ENCODE measurements at places on chromosomes 12 and 14.

- no peak for DNase-seq
Measured at GRCh38 chr12:109840305-109841074, 7.3 kb upstream of the TRPV4 start.

DNA sequence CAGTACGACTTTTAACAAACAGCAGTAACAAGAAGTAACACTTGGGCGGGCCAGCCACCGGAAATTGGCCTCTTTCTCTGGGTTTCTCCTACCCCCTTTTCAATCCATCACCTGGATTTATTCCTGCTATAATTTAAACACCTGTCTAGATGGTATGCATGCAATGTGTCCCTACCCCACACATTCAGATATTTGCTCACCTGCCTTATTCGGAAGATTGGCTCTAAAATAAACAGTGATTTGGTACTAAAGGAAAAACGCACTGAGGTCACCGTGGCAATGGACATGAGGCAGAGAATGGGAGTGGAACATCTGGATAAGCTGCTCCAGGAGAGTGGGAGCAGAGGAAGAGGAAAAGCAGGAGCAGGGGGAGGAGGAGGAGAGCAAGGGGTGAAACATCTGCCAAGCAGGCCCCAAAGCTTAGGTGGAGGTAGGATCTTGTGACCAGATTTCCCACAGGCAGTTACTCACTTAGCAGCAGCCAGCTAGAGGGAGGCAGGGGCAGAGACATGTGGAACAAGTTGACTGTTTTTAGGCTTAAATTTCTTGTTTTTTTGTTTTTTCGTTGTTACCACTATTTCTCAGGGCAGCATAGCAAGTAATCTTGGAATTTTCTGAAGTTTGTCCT is 150.9 kb downstream of the TTLL5 start:
- no peak for DNase-seq

- DNase-seq = no peak
Measured at GRCh38 chr12:120649442-120650232, 9.2 kb downstream of the CABP1 start.

DNA sequence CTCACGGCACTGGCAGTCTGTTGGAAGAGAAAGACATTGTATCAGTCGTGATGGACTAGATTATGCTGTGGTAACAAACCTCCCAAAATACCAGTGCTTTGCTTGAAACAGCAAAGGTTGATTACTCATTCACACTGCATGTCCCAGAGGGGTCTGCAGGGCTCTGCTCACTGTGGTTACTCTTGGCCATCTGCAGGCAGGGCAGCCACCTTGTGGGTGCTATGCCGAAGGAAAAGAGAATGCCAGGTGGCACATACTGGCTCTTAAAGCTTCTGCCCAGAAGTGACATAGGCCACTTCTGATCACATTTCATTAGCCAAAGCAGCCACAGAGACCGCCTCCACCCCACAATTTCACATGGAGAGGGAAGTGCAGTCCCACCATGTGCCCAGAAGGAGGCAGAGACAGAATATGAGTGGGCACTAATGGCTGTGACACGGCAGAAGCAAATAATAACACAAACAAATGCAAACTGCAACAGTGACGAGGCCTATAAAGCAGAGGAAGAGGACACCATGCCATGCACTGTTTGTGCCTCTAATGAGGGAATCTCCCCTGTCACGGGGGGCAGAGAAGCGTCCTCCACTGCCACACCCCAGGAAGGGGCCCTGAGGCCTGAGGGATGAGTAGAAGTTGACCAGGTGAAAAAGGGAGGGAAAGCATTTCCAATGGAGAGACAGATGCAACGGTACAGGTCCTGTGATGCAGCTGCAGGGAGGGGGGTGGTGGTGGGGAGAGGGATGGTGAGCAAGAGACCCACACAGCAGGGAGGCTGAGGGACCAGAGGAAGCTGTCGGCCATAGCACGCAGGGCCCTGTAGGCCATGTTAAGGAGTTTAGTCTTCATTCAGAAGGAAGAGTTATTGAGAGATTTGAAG is 51.7 kb upstream of the KICS2 start:
- DNase-seq = no peak

- peak; percentile 72 for DNase-seq
Measured at GRCh38 chr12:122064780-122065588, 13.6 kb upstream of the MLXIP start.

- no peak for DNase-seq
Measured at GRCh38 chr14:64937821-64938193, 4.7 kb downstream of the GPX2 start.

GRCh38 chr14:36091096-36091495 is 85.4 kb downstream of the PTCSC3 start:
- DNase-seq = peak; percentile 74

DNA sequence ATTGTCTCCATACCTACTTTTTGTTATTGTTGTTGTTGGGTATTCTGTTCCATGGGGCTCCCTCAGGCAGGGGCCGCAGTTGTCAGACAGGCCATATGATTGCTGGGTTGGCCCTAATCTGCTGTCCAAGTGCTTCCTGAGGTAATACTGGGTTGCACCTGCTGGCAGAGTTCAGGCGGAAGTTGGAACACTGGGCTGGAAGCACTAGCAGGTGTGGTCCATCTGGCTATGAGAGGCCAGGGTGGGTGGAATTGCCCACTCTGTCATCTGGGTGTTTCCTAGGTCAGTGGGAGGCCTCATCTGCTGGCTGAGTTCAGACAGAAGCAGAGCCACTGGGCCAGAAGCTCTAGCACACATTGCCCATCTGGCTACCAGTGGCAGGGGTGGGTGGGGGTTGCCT is 81.3 kb upstream of the NID2 start:
- DNase-seq = no peak

- no peak for DNase-seq
Measured at GRCh38 chr12:104460973-104461698, 4.4 kb downstream of the CHST11 start.

GRCh38 chr14:28340816-28341215 is 425.8 kb upstream of the FOXG1 start:
- DNase-seq = no peak

GRCh38 chr12:126343321-126343720 is 1278.1 kb downstream of the AACS start:
- no peak for DNase-seq

GRCh38 chr12:67426067-67426466 is 156.9 kb downstream of the CAND1 start:
- DNase-seq = peak; percentile 70

- no peak for DNase-seq
Measured at GRCh38 chr12:110863161-110863560, 16.4 kb downstream of the CCDC63 start.

GRCh38 chr12:6062757-6063735 is 61.4 kb downstream of the VWF start:
- no peak for DNase-seq

DNA sequence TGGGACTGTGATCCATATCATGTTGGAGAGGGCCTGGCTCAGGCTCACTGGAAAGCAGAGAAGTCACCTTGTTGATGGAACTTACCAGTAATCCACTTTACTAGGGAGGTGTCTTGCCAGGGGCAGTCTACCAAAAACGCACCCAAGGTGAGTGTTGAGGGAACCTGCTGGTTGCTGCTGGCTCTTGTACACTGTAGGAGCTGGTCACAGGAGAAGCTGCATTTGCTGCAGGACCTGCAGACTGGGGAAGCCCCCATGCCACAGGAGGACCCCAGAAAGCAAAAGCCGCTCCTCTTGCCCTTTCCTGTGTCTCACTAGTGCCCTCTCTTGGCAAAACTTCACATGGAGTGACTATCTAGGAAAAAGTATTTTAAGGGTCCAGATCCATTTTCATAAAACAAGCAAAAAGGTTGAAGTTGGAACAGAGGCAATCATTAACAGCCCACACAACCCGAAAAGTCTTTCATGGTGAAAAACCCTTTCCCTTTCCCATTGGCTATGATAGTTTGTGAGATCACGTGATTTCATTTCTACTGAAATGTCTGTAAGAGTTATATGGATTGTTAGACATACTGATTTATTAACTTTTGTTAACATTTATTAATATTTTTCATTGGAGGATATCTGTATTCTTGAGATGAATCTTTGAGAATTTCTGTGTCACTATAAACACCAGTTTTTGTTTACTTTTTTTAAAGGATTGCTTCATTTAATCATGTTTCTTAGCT is 59.2 kb downstream of the RASSF8 start:
- no peak for DNase-seq

DNA sequence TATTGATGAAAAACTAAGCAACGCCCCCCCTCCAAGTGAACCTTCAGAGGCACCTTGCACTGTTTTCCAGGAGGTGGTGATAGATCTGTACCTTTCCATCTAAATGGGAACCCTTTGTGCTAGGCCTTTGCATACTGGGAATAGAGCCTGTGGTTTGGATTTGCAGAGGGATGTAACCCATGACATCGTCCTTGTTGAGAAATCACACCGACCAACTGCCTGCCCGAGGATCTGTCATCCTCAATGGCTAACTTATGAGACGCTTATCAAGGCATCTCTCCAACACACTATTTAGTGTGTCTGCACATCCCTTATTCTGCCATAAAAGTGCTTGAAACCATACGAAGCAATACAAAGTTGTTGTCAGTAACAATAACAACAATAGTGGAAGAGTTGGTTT is 22.9 kb downstream of the NTN4 start:
- no peak for DNase-seq

DNA sequence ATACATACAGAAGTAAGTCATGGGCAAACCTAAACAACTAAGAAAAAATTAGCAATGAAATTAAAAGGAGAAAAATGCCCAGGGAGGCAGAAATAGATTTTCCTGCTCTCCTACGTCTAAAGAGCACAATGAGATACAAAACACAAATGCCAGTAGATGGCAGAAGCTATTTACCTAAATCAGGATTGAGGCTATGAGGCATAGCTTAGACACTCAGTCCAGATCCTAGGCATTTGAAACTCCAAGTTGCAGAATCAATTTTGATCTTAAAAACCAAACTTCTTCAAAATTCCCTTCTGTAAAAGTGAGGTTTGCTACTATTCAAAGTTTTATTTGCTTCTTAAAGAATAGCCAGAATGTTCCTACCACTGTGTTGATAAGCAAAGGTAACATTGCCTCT is 368.6 kb downstream of the DAD1 start:
- peak; percentile 7 for DNase-seq

GRCh38 chr12:106288494-106289195 is 13.9 kb upstream of the TCP11L2 start:
- DNase-seq = peak; percentile 80

DNA sequence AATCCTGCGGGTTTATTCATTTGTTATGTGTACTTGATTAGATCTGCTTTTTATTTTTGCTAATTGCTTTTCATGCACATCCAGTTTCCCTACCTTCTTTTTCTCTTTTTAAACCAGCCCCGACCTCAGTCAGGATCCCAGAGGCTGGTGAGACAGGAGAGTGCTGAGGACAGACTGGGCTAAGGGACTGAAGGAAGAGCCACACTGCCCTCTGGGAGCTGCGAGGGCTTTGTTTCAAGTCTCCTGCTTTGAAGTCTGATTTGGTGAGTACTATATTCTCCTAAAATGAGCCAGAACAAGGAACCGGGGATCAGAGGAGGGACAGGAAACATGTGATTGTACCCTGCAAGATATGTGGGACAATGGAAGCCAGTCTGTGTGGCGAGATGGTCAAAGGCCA is 23.9 kb downstream of the PRICKLE1 start:
- no peak for DNase-seq

GRCh38 chr12:15443611-15444010 is 121.3 kb downstream of the PTPRO start:
- DNase-seq = no peak

DNA sequence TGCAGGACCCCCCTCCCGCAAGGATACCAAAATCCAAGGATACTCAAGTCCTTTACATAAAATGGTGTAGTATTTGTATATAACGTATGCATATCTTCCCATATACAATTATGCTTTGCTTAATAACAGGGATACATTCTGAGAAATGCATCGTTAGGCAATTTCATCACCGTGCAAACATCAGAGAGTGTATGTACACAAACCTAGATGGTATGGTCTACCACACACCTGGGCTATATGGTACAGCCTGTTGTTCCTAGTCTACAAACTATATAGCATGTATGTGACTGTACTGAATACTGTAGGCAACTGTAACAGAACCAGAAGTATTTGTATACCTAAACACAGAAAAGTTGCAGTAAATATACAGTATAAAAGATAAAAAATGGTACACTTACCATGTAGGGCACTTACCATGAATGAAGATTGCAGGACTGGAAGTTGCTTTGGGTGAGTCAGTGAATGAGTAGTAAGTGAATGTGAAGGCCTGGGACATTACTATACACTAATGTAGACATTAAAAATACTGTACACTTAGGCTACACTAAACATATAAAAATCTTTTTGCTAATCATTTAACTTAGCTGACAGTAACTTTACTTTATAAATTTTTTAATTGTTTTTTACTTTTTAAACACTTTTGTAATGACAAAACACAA is 141.1 kb downstream of the SLC41A2 start:
- DNase-seq = no peak

GRCh38 chr12:31057671-31058070 is 16.0 kb upstream of the DDX11 start:
- no peak for DNase-seq

DNA sequence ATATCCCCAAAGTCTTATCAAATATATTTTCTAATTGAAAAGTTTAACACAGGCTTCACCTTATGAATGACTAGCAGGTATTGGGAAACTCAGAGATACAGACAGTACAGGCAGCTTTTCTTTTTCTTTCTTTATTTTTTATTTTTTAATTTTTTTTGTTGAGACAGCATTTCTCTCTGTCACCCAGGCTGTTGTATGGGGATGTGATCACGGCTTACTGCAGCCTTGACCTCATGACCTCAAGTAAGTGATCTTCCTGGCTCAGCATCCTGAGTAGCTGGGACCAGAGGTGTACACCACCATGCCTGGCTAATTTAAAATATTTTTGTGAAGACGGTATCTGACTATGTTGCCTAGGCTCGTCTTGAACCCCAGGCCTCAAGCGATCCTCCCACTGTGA is 85.0 kb downstream of the BRMS1L start:
- DNase-seq = no peak

- DNase-seq = peak; percentile 47
Measured at GRCh38 chr12:66662729-66663128, 16.1 kb downstream of the GRIP1 start.

- DNase-seq = peak; percentile 53
Measured at GRCh38 chr14:88492272-88493089, 62.3 kb downstream of the PTPN21 start.

DNA sequence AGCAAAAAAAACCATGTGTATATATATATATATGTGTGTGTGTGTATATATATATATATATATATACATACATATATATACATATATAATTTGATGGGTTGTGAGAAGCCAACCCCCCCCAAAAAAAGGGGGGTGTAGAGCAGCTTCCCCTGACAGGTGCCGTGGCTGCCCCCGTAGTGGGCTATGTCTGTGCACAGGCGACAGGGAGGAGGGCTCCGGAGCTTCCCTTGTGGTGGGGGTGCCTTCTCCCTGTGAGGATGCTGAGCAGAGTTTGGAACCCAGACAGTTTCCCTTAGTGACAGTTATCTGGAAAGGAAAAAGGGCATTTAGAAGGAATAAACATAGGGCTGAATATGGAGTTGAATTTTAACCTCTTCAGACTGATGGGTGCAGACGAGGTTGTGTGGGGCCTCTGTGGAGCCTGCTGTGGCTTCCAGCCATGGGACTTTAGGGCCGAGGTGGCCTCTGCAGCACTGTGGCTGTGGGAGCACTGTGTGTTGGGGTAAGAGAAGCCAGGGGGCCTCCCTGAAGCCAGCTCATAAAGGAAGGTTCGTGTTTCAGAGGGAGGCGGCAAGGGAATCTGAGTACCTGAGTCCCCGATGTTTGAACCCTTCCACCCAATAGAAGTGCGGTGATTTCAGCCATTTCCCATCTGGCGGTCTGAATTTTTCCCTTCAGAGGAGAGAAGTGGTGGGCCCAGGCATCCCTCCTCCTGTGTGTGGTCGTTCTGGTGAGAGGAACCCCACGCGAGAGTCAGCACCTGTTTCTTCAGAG is 19.8 kb downstream of the XRCC3 start:
- no peak for DNase-seq

- no peak for DNase-seq
Measured at GRCh38 chr14:88463318-88463717, 77.9 kb downstream of the SPATA7 start.
